ENCODE measurements at places on chromosomes 1 and 21.

DNA sequence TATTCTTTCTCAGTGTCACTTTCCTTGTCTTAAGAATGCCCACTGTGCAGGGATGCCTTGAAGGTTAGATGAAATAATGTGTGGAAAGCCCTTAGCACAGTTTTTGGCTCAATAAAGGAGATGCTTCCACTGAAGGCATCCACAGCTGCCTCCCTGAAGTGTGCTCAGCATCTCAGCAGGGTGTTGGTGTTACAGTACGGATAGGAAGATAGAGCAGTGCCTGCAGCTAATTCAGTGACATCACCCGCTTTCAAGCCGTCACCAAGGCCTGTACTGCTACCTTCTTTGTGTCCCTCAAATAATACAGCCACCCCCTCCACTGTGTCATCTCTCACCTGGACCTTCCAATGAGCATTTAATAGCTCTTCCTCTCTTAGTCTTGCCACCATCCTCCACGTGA lies 59.0 kb downstream of the NDUFS5 start:
- no peak for DNase-seq

GRCh38 chr1:210311726-210312493 lies 16.8 kb upstream of the HHAT start:
- DNase-seq = no peak

DNA sequence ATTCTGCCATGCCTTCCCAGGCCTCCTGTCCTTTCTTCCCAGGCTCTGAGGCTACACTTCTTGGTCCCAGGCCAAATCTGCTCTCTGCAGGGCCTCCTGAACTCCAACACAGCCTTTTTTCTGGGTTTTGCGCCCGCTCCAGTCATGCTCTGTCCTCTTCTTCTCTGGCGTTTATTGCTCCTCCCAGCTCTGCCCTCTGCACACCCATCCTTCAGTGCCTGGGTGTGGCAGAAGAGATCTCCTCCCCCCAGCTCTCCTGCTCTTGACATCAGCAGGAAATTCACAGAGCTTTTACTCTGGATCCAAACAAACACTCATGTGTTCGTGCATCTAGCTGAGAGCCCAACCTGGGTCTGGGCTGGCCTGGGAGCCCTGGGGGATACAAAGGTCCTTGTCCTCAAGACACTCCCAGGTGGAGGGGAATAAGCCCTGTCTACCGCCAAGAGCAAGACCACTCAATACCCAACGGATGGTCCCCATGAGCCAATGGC lies 22.9 kb upstream of the EPS8L3 start:
- no peak for DNase-seq

GRCh38 chr1:53362270-53362669 lies 34.4 kb upstream of the LRP8 start:
- DNase-seq = no peak

DNA sequence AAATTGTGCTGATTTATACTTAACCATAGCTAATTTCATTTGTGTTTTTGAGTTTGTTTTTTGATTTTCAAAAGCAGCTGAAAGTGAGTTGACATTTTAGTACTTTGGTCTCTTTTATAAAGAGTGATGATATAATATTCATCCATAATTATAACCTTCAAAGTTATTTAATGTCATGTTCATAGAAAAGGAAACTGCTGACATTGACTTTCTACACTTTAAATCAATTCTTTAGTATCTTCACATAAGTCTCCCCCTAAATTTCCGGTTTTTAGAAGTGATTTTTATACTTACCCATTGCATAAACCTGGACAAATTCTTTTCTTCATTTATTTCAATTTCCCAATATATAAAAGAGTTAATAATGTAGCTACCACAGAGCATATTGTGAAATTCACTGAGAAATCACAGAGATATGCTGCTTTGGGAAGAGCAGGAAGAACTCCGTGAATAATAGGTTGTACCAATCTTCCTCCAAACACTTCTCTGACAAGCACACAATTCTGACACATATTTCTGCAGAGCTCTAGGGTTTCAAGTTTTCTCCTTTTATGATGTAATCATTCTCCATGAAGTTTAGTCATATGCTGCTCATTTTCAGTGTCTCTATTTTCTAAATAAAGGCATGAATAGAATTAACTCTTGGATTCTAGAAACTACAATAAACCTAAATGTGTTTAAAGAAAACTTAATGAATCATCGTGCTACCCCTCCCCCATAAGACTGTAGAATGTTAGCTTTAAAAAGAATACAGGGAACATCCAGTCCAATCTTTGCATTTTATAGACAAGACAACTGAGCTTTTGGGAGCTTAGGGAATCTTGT lies 25.6 kb upstream of the CDC42BPA start:
- DNase-seq = no peak

- no peak for DNase-seq
Measured at GRCh38 chr21:23887725-23888306, 1719.5 kb downstream of the MRPL39 start.

GRCh38 chr1:64337926-64338325 lies 132.0 kb upstream of the CACHD1 start:
- no peak for DNase-seq

- no peak for DNase-seq
Measured at GRCh38 chr21:45405819-45406762, 1.1 kb downstream of the COL18A1 start.

DNA sequence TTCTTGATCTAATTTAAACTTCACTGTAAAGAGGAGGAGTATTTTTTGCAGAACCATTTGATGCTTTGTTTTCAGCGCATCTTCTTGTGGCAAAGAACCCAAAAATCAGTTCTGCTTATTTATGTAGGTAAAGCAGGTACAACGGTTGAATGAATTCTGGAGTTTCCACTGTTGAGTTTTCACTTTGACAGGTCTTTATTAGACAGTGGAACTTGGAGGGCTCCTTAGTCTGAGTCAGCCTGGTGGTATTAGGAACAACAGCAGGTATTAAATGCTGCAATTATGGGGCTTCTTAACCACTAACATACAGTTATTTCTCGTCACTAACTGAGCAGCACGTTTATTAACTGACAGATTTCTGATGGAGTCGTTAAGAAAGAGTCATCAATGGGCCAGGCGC lies 1.2 kb downstream of the LRIG2 start:
- no peak for DNase-seq

DNA sequence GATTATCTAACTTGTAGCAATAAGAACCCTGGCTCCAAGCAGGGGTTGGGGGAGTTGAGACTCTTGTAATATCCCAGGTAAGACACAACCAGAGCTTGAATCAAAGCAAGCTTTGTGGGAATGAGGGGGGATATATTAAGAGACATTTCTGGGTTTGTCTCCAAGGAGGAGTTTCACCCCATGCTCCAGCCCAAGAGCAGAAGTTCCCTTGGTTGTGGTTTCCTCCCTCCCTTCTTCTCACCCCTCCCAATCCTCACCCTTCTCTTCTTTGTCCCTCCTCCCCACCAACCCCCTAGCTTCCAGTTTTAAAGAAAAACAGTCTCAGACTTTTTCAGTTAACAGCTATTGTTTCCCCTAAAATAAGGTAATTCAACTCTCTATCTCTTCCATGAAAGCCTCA lies 11.9 kb downstream of the TRAF3IP3 start:
- DNase-seq = no peak

DNA sequence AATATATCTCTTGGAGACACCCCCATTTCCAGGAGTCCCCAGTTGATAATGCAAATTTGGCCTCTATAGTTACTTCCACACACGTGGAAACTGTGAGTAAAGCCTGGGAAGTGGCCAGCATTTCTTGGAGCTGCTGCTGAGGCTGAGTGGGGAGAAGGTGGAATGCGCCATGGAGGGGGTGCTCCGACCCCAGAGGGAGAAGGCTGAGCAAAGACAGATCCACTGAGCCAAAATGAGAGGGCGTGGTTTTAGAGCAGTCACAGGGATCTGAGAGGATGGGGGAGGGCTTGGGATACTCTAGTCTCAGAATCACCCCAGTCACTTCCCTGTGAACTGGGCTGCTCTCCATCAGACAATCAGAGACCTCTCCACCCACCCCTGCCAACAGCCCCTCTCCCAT lies 38.7 kb downstream of the TRIM62 start:
- DNase-seq = no peak

DNA sequence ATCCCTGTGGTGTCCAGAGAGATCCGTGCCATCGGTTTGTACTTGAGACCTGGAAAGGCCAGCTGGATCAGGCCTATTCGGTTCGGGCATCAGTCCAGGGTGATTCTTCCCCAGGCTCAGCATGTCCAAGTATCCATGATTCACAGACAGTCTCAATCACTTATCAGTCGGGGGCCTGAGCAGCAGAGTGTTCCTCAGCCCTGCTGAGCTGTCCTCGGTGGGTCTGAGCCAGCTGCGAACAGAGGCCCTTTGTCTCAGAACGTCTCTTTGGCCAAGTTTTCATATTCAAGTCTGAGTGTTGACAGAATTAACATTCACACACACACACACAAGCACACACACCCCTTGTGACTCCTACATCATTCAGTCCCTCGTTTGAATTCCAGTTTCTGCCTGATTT lies 33.4 kb upstream of the OSBPL9 start:
- DNase-seq = no peak

GRCh38 chr21:44855572-44855971 lies 17.9 kb downstream of the PTTG1IP start:
- DNase-seq = no peak

DNA sequence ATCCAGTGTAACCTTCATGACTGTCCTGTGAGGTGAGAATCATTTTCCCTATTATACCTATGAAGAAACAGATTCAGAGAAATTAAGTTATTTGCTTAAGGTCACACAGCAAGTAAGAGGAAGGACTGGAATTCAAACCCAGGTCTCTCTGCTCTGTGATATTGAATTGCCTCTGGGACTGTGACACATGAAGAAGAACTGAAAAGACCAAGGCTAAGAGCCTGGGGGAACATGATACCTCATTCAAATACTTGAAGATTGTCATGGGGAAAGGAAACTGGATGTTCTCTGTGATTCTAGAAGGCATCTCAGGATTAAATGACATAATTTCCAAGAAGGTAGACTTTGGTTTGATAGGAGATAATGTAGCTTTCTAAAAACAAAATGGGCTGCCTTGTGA lies 3.6 kb downstream of the WDTC1 start:
- DNase-seq = no peak

- DNase-seq = no peak
Measured at GRCh38 chr21:17003258-17003615, 509.6 kb upstream of the CXADR start.

DNA sequence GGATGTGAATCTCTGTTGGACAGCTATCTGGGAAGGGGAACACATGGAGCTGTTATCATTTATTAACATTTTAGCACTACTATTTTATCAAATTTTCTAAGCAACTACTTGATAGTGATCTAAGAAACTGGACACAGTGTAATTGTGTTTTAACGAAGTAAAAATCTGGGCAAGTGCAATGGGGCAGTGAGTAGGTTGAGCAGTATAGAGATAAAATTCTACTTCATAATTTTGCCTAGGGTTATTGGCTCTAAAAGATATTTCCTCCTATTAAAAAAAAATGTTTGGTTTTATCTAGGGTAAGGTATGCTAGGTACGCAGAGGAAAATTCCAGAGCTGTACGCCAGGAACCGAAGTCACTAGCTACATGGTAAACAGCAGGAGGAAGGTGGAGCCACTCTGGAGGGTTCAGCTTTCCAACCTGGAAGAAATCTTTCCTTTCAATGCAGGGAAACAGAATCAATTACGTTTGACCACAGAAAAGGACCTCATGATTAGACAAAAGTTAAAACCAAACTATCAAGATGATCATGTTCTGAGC lies 43.3 kb downstream of the BCAR3 start:
- no peak for DNase-seq

DNA sequence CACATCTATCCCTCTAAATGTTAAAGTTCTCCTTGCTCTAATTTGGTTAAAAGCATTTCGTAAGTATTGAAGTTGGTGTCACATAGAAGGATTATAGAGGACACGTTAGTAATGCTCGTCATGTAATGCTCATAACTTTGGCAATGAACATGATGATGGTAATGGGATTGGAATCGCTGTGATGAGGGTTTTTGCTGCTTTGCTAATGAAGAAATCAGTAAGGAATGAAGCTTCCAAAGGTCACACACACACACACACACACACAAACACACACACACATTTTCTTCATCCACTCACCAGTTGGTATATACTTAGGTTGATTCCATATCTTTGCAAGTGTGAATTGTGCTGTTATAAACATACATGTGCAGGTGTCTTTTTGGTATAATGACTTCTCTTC lies 36.8 kb upstream of the ZNF648 start:
- DNase-seq = no peak

DNA sequence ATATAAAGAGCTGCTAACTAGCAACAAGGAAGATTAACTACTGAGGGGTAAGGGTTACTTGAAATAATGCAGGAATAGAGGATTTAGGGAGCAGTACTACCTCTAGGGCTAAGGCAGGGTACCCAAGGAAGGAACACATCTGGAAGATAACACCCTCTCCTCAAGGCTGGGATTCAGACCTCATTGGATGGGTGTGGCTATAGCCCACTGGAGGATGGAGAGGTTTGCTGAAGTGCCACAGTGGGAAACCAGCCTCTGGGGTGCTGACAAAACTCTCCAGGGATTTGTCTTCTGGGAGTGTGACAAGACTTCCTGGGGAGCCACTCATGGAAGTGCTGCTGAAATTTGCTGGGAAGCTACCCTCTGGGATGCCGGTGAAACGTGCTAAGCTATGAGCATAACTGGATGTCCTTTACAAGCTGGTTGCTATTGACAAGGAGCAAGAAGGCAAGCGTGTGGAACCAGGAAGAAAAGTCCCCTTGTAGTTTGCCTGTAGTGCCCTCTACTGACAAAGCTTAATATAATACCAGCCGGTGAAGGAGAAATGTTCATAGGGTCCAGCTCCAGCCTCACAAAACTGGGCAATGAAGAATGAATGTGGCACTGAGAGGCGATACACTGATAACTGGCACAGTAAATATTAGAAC lies 122.8 kb upstream of the USP24 start:
- peak; percentile 44 for DNase-seq

- DNase-seq = no peak
Measured at GRCh38 chr1:24417681-24418080, 2.1 kb downstream of the NIPAL3 start.

GRCh38 chr1:160454371-160455152 lies 54.2 kb downstream of the VANGL2 start:
- DNase-seq = no peak

- no peak for DNase-seq
Measured at GRCh38 chr1:209884249-209884648, 53.8 kb upstream of the SYT14 start.
